ENCODE measurements at places on chromosomes 6 and 20.

DNA sequence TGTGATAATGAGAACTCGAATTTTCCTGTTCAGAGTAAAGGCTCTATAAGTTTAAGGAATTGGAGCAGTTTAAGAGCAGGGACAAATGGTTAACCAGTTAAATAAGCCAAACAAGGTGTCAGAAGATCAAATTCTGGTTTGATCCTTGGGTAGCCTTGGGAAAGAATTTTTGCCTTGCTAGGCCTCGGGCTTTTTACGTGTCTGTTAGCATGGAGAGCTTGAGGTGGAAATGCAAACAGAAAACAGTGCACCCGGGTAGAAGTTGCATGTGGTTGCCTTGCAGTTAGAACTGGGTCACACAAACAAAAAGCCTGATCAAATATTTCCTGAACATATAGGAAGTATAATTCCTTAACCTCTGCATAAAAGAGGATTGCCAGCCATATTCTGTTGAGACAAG, 58.3 kb downstream of the RIN2 start:
- no peak overlapping the region for H3K4me3 ChIP-seq
- H3K36me3 ChIP-seq = no peaks in the 10 kb centered on the region
- H3K27me3 ChIP-seq = no peaks in the 10 kb centered on the region
- DNase-seq = no peak

GRCh38 chr6:12950976-12951375, 234.4 kb downstream of the PHACTR1 start:
- no peaks in the 10 kb centered on the region for H3K36me3 ChIP-seq
- no peaks in the 10 kb centered on the region for H3K27me3 ChIP-seq
- DNase-seq = no peak

DNA sequence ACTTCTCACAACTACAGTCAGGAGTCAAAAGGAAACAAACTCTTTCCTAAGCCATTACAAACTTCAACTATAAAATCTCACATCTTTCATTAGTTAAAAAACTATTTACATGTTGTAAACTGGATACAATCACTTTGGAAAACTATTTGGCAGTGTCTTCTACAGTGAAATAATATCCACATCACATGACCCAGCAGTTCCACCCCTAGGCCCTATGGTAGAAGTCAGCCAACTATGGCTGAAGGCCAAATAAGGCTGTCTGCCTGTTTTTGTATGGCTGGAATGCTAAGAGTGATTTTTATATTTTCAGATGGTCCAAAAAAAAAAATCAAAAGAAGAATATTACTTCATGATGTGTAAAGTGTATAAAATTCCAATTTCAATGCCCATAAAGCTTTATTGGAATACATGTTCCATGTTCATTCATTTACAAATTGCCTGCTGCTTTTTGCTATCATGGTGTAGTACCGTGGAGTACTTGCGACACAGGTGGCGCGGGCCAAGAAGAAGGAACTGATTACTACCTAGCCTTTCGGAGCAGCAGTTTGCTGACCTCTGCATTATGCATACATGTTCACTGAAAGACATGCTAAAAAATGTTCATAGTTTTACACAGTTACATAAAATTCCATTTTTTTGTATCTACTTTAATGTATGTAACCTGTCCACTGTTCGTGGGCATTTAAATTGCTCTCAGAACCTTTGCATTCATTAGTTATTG, 129.0 kb downstream of the KIF16B start:
- H3K36me3 ChIP-seq = no peaks in the 10 kb centered on the region
- no peak for DNase-seq
- H3K27ac ChIP-seq = no peak overlapping the region
- no peak overlapping the region for H3K4me3 ChIP-seq
- no peaks in the 10 kb centered on the region for H3K4me1 ChIP-seq

GRCh38 chr6:110419028-110419739, 3.8 kb upstream of the DDO start:
- no peaks in the 10 kb centered on the region for H3K36me3 ChIP-seq
- no peak overlapping the region for H3K4me3 ChIP-seq
- peaks cover 2% of the 10 kb centered on the region for H3K27me3 ChIP-seq
- no peak overlapping the region for H3K27ac ChIP-seq
- H3K4me1 ChIP-seq = no peaks in the 10 kb centered on the region

DNA sequence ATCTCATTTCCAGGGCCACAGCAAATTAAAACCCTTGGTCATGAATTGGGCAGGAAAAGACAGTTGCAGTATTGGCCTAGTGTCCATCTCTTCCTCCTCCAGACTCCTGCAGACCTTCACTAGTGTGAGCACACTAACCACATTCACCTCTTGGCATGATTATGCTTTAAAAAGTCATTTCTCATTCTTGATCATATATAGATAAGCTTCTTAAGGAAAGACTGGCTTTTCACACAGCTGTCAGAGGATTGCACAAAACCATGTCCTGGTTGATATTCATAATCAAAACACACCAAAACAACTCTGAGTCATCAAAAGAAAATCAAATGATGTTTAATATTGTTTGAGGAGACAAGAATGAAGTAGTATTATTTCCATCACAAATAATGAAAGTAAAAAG, 52.1 kb downstream of the TMEM200A start:
- H3K36me3 ChIP-seq = no peaks in the 10 kb centered on the region
- H3K4me1 ChIP-seq = no peaks in the 10 kb centered on the region
- no peaks in the 10 kb centered on the region for H3K27me3 ChIP-seq
- no peak for DNase-seq
- H3K27ac ChIP-seq = no peak overlapping the region
